ENCODE measurements at places on chromosomes 3 and 15. TPM values are rescaled to one million over a fixed set of nuclear protein-coding genes. Genes with fewer than 3 reads are reported as not detected.

UBP1 gene
- 58.6 TPM for total RNA-seq

ENTPD3 gene
- total RNA-seq: not detected

DNAH1 gene
- 1.3 TPM for total RNA-seq

MRAS gene
- total RNA-seq: 3.5 TPM

CORO2B gene
- total RNA-seq: 3.7 TPM

VWA5B2 gene
- total RNA-seq: not detected

IMPG2 gene
- total RNA-seq: 0.07 TPM

LSAMP gene
- total RNA-seq: not detected

RLBP1 gene
- total RNA-seq: not detected

BCL2A1 gene
- 0.13 TPM for total RNA-seq

LINGO1 gene
- under 0.01 TPM for total RNA-seq

MESP2 gene
- not detected for total RNA-seq

CHST13 gene
- total RNA-seq: not detected

TAGLN3 gene
- not detected for total RNA-seq

GABRB3 gene
- not detected for total RNA-seq

TNNC1 gene
- total RNA-seq: not detected

ARNT2 gene
- not detected for total RNA-seq

PGBD4 gene
- total RNA-seq: 0.98 TPM

TMEM43 gene
- total RNA-seq: 88.2 TPM

SYNPR gene
- not detected for total RNA-seq

TPRG1 gene
- not detected for total RNA-seq

TTC23 gene
- 12.0 TPM for total RNA-seq

BLM gene
- total RNA-seq: 9.8 TPM

RTP1 gene
- total RNA-seq: not detected

SPINK8 gene
- total RNA-seq: not detected

DGKG gene
- total RNA-seq: 2.9 TPM

MTHFS gene
- total RNA-seq: 15.7 TPM

OSBPL10 gene
- 42.4 TPM for total RNA-seq

CCR2 gene
- not detected for total RNA-seq

MNS1 gene
- 1.3 TPM for total RNA-seq

MTMR10 gene
- total RNA-seq: 49.4 TPM

MEIS2 gene
- total RNA-seq: 4.9 TPM

TMC3 gene
- not detected for total RNA-seq

TEX55 gene
- not detected for total RNA-seq

SLC9C1 gene
- total RNA-seq: not detected
